Keratinocyte (primary cell): ENCODE measurements at places on chromosomes 5 and 9.

DNA sequence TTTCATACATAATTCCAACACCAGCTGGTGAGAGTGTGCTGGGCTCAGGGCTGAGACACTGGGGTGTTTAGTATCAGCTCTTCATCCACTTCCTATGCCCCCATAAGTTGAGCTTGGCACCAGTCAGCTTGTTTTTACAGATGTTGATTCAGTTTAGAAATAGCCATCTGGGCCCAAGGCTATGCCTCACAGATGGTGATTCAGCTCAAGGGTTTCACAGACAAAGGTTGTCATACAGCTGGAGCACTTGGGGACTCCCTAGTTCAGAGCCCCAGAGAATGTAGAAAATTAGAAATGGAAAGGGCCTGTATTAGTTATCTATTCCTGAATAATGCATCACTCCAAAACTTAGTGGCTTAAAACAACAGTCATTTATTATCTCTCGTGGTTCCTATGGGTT, 10.3 kb upstream of the CRHBP start:
- no peak for DNase-seq

DNA sequence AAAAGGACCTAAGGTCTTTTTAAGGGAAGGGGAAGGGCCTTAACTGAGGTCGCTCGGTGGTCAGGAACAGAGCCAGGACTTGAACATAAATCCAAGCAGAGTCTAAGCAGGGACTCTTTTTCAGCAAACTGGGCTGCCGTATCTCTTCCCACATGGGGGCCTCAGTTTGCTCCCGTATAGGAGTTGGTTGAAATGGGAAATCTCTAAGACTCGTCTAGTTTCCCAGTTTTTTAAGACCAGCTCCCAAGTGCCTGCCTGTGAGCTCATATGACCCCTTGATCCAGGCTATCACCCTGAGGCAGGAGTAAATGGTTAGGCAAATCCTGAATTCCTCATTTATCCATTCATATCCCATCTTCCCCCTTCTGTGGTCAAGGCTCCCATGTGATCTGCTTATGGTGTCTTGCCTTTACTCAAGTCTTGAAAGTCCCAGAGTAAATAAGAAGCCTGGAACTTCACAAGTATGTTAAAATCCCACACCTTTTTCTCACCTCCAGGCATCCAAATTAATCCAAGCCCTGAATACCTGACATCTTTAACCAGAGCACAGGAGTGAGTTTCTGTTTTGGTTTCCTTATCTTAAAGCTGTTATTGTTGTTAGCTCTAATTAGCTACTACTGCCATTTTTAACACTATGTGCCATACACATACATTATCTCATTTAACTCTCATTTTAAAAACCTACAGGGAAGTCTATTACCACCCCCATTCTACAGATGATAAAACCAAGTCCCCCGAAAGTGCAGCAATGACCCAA, 3.0 kb downstream of the ARSI start:
- DNase-seq, result no peak

DNA sequence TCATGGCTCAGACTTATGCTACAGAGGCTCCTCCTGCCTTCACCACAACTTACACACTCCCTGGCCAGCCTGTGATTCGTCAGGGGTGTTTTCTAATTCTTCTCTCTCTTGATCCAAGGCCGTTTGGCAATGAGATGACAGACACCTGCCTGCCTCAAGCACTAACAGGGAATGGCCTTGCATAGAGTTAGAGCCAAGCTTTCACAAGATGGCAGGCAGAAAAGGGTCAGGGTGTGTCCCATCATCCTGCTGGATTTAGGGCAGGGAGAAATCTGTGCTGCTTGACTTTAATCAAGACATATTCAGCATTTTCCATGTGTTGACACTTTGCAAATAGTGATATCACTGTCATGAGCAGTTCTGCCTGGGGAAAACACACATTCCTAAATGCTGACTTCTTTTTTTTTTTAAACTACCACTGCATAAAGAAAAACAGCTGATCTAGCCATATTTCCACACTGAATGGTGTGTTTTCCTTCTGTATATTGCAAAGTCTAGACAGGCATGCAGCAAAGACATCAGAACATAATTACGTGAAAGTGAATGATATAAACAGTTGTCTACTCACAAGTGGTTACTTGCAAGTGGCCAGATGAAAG, 95.0 kb upstream of the SLC25A48 start:
- no peak for DNase-seq

DNA sequence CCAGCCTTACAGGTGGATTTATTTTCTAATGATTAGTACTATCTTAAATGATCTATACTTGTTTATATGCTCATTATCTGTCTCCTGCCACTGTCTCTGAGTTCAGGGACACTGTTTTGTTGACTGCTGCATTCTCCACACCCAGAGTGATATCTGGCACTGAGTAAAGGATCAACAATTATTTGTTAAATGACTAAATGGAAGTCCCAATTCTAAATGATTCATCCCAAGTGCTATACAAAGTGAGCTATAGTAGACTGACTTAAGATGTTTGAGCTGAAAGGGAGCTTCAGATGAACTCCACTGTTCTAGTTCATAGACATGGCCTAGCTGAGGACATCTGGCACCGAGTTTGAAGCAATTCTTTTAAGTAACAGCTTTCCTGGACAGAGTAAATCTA, 40.5 kb downstream of the ITGA2 start:
- DNase-seq, result no peak

GRCh38 chr5:177455661-177456590, 9.3 kb downstream of the PRR7 start:
- no peak for DNase-seq

DNA sequence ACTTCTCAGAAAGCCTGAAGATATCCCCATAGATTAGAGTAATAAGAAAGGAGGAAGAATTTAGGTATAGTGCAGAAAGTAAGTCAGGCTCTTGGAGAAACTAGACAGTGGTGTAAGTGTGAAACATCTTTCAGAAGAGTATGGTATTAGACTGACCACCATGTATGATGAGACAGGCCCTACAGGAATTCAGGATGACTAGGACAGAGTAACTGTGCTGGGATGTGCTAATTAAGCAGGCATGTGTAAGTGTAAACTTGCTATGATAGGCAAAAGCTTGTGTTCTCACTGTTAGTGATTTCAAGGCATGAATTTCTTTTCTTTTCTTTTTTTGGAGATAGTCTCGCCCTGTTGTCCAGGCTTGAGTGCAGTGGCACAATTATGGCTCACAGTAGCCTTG, 70.8 kb downstream of the RAB24 start:
- no peak for DNase-seq

DNA sequence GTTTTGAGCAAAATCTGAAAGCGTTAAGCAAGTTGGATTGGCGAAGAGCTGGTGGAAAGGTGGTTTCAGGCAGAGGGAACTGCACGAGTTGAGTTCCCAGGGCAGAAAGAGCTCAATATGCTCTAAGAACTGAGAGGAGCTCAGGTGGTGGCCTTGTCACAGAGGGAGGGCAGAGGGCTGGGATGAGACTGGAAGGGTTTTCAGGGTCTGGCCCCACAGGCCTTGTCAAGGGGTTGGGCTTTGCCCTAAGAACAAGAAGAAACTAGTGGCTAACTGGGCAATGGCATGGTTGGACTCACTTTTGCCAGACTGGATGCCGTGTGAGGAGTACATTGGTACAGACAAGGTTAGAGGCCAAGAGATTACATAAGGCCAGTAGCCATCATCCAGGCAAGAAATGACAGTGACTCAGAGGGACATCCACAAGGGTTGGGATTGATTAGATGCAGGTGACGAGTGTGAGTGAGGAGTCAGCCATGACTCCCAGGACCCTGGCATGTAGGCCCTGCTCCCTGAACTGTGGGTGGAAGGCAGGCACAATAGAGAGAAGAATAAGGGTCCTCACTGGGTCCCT, 75.1 kb upstream of the SMIM23 start:
- DNase-seq, result no peak

DNA sequence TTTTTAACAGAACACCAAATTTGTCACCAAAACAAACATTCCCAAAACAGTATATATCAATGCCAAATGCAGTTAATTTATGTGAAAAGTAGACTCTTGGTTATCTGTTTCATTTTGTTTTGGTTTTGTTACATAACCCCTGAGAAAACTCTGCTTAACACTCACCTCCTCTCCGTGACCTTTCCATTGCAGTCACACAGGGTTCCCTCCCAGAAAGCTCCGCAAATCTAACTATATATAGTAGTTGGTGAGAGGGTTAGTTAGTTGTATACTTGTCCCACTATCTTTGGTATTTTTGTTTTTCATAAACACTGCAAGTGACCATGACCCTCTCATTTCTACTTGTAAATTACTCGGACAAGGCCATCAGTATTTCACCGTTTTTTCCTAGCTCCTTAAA, 25.5 kb downstream of the NFIB start:
- no peak for DNase-seq

DNA sequence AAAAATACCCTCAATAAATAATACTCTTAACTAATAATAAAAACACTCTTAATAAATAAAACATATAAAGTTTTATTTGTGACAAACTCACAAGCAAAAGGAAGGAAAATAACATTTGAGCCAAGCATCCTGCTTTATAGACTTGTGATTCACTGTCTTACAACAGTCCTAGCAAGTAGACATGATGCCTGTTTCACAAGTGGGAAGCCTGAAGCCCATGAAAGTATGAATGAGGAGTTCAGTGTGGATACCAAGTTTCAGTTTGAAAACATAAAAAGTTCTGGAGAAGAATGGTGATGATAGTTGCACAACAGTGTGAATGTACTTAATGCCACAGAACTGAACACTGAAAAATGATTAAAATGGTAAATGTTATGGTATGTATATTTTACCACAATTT, 10.9 kb downstream of the HABP4 start:
- DNase-seq, result no peak

DNA sequence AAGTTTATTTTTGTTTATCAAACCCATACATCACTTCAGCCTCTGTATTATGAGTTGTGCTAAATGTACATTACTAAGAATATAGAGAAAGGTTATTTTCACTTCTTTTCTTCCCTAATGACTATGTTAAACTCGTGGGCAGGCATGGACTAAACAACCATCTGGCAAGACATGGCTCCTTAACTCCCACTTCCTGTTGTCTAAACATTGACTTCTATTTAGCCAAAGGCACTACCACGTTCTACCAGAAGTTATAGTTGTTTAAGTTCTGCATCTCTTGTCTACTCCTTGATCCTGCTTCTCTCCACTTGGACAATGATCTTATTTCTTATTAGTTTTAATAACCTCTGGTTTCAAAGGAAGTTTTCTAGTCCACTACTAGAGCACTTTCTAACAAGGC, 136.1 kb downstream of the MACIR start:
- DNase-seq, result no peak

GRCh38 chr5:135238622-135239452, 160.2 kb downstream of the MACROH2A1 start:
- no peak for DNase-seq

DNA sequence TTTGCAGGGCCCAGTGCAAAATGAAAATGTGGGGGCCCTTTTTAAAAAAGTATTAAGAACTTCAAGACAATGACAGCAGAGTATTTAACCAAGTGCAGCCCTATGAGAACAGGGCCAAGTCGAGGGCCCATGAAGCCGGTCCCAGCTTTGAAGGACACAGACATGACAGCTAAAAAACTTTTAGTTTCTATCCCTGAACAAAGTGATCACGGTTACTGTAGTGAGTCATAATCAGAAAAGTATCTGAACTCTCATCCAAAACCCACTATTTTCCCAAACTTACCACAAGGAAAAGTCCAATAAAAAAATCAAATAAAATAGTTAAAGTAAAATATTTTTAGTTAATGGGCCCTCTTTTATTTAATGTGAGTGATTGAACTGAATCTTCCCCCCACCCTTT, 126.0 kb downstream of the MEF2C start:
- DNase-seq, result no peak

- DNase-seq, result peak; percentile 21
Measured at GRCh38 chr9:95937131-95937530, 61.6 kb downstream of the ERCC6L2 start.

DNA sequence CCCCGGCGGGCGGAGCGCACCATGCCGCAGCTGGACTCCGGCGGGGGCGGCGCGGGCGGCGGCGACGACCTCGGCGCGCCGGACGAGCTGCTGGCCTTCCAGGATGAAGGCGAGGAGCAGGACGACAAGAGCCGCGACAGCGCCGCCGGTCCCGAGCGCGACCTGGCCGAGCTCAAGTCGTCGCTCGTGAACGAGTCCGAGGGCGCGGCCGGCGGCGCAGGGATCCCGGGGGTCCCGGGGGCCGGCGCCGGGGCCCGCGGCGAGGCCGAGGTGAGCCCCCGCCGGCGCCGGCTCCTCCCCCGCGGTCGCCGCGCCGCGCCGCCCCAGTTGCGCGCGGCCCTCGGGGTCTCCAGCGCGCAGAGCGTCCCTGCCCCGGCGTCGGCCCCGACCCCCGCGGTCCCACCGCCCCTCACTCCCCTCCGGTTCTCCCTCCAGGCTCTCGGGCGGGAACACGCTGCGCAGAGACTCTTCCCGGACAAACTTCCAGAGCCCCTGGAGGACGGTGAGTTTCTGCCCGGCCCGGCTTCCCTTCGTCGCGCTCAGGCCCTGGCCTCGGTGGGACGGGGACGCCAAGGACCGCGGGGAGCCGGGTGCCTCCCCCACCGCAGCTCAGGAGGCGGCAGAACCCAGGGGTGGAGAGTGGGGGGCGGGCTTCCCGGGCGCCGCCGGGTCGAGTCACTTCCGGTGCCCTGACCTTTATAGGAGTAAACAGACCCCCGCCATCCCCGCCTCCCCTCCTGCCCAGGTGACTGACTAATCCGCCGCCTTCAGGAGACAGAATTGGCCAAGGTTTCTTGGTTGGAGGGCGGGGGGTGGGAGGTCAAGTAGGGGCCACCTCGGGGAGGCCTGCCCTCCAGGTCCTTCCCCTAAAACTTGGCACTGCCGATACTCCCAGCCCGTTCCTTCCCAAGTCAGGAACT, 665 bp downstream of the TCF7 start:
- no peak for DNase-seq

DNA sequence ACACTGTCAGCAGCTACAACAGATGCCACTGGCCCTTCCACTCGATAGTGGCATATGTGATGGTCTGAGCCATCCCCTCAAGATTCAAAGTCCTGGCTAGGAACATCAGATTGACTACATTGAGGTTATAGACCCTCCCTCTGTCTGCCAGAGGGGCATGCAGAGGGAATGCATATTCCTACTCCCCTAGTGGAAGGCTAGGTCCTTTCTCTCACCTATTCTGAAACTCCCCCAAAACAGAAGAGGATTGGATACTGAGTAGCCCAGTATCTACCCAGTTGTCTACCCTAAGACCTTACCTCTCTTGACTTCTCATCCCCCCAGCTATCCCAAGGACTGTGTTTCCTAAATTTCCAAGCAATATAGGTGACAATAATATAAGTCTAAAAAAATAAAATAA, 78.5 kb upstream of the PDE4D start:
- DNase-seq, result no peak

GRCh38 chr9:109387206-109387605, 66.3 kb upstream of the EPB41L4B start:
- DNase-seq, result no peak

DNA sequence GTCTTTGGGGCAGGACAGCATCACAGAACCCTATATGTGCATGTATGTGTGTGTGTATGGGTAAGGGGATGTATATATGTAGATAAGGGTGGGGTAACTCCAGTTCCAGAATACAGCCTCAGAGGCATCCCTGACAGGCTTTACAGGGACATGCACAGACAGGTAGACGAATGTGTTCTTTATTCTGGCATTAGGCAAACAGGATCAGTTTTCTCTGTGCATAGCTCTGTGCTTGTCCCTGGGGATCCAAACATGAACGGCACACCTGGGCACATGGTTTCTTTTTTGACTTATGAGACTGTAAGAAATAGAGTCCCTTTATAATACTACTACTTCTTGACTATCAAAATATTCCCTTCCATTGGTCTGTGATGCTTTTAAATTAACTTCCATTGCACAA, 120.6 kb downstream of the TRIO start:
- peak; percentile 68 for DNase-seq
